ENCODE measurements at places on chromosomes 6 and 20.

DNA sequence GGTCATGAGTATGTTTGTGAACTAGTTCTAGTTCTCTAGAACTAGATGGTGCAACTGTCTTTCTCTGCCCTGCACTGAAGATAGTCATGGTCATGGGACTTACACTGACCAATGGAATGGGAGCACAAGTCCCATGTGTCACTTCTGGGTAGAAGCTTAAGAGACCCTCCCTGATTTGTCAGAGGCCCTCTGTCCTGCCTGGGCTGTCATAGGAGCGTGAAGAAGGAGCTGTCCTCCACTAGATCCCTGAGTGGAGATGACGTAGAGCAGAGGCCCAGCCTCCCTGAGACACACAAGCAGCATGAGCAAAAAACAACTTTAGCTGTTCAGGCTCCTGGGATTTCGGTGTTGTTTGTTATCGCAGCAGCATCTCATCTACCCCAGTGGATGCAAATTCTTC is 514.5 kb downstream of the PREX1 start:
- DNase-seq = no peak

- DNase-seq = peak; percentile 70
These were observed 9.1 kb upstream of the TLDC2 start for GRCh38 chr20:36866681-36867495.

DNA sequence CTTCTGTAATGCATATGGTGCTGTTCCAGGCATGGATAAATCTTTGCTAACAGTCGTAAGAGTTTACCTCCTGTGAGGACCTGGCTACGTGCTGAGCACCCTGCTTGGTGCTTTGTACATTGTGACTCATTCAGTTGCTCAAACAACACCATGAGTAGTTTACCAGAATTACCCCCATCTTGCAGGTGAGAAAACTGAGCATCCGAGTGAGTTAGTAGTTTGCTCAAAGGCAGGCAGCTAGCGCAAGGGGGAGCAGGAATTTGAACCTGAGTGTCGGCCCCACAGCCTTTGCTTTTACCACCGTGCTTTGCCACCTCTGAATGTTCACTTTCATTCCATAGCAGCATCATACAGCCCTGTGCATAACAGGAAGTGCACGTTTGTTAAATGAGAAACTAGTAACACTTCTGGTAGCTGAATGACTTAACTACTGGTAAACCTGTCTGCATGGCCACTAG is 121.9 kb downstream of the MTHFD1L start:
- no peak for DNase-seq

- no peak for DNase-seq
These were observed 231.0 kb downstream of the MEI4 start for GRCh38 chr6:77883851-77884250.

DNA sequence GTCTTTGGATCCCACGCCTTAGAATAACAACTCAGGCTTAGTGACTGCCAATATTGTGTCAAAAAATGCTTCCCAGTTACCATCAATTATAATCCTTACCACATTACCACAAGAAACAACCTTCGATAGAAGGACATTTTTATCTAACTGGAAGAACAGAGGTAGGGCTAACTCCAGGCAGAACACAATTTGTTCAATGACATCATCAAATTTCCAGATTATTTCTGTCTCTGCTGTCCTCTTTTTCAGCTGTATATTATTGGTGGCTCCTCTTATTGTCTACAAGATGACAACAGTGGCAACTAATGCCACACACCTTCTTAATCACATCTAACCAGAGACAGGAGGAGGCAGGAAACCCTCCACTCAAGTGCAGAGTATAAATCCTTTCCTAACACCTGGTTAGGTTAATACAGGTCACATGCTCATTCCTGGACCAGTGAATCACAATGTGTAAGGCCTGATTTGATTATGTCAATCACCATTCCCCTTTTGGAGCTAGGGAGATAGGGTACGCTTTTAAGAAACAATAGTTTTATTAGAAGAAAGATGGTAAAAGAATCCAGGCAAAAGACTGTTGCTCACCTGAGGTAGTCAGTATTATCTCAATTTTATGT is 18.0 kb downstream of the KHDC1L start:
- DNase-seq = no peak

GRCh38 chr6:144150710-144151657 is 667 bp downstream of the STX11 start:
- DNase-seq = no peak

GRCh38 chr6:42555477-42556457 is 8.1 kb upstream of the UBR2 start:
- no peak for DNase-seq

GRCh38 chr6:27518881-27519795 is 46.2 kb upstream of the ZNF184 start:
- DNase-seq = peak; percentile 76

- DNase-seq = no peak
These were observed 54.4 kb downstream of the DHX35 start for GRCh38 chr20:39016506-39016905.

DNA sequence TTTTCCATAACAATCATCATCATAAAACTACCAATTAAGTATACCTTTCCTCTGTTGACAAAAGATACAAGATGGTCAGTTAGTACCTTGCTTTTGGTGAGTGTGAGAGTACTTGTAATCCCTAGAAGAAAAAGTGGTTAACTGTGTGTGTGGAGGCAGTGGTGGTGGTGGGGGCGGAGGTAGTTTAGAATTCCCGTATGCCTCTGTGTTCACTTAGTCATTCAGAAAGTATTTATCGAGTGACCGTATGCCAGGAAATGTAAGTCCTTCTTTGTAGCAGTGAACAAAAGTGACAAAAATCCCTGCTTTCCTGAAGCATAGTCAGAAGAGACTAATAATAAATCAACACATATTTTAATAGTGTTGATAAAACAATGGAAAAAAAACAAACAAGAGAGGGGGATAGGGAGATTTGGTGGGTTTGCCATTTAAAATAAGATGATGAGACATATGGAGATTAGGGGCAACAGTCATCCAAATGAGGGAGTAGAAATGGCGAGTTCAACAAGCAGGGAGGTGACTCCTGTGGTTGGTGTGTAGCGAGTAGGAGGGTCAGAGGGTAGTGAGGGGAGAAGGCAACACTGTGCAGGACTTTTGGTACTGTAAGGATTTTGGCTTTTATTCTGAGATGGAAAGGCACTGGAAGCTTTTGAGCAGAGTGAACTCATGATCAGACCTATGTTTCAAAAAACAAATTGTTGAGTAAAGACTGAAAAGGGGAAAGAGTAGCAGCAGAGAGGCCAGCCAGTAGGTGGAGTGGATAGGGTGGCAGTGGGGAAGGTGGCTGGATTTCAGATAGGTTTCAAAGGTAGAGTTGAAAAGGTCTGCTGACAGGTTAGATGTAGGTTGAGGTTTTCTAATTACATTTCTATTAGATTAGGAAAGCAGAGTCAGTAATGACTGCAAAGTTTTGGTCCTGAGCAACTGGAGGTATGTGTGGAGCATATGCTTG is 40.3 kb upstream of the SIM1 start:
- peak; percentile 69 for DNase-seq

Data from stromal cell of bone marrow (primary cell).